ENCODE measurements at places on chromosomes 2 and 18.

DNA sequence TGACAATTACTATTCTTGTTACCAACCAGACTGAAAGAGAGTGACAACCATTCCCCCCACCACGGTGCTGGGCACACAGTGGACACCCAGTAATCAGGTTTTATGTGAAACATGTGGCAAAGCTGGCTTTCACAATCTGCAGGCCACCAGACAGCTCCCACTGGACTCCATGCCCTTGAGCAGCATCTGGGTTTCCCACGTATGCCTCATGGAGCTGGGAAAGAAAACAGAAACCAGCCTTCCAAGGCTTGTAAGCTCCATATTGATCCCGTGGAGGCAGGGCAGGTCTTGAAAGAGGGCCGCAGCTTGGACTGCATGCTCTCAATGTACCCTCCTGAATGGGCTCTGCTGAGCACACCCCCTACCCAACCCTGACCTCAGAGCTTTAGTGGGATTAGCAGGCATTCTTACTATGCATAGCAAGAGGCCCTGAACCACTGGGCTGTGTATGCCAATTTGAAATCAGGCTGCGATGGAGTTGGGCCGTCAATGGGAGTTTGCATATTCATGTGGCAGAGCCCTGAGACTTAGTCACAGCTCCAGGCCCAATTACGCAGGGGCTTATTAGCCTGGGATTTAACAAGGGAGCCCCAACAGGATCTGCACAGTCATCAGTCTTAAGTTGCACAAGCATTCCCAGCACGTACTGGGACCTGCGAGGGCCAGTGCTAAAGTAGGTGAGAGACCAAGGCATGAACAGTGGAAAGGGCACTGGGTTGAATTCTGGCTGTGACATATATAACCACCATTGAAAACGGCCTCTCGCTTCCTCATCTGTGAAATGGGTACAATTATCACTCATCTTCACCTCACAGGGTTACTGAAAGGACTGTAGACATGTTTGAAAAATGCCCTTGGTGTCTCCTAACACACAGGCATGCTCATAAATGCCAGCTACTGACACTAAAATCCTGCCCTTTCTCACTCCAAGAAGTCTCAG is 10.5 kb downstream of the C1QL2 start:
- DNase-seq = no peak

DNA sequence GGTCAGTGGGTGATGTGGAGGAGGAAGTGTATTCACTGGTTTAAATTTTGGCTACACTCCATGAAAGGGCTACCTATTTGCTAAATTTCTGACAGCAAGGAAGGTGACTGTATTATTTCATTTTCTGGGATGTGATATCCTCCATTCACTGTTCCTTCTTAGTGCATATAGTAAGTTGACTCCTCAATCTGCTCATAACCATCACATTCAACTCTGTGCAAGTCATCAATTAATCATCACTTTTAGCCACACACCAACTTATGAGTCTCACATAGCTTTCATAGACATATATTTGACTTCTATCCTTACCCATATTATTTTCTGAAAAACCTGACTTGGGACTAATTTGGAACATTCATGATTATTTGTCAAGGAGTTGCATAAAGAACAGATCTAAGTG is 16.9 kb downstream of the KLHL41 start:
- DNase-seq = no peak

DNA sequence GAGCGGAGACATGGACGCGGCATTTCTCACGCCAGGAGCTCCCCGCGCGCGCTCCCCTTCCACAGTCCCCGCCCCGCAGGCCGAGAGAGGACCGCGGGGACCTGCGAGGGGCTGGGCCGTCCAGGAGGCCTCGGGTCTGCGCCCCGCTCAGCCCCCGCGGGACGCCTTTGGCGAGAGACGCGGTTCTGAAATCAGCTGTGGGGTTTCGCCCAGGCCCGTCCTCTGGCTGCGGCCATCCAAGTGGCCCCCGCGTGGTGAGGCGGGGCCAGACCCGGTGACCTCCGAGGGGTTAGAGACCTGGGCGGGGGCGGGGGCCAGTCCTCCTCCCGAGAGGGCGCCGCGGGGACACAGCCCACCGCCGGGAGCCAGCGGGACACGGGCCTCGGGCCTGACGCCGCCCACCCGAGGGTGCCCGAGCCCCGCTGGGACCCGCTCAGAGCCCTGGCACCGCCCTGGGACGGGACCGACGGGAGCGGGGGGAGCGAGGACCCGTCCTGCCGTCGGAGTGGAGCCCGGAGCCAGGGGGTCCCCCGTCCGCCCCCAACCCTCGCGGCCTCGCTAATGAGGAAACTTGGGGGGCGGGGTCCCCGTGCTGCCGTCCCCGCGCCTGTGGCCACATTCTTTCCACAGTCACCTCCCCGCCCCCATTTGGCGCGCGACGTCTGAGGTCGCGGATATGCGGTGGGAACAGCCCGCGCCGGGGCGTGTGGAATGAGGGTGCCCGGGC is 6.1 kb upstream of the SALL3 start:
- DNase-seq = no peak

DNA sequence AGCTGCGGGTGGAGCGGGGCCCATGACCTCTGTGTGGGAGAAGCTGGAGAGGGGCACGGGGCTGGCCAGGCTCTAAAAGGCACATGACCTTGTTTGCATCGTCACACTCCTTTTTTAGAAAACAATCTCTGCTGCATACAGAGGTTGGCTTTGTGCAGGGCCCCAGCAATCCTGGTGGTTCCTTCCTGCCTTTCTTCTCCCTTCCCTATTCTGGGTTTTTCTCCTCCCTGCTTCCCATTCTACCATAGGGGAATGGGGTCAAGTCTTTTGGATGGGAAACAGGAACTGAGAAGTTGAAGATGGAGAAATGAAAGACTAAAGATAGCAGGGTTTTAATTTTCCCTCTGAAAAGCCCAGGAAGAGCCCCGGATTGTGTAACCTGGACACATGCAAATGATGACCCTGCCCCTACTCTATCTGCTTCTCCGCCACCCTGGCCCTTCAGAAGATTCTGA is 53.9 kb downstream of the ASAP2 start:
- DNase-seq = no peak

GRCh38 chr2:237312021-237312755 is 101.8 kb downstream of the COL6A3 start:
- DNase-seq = no peak

DNA sequence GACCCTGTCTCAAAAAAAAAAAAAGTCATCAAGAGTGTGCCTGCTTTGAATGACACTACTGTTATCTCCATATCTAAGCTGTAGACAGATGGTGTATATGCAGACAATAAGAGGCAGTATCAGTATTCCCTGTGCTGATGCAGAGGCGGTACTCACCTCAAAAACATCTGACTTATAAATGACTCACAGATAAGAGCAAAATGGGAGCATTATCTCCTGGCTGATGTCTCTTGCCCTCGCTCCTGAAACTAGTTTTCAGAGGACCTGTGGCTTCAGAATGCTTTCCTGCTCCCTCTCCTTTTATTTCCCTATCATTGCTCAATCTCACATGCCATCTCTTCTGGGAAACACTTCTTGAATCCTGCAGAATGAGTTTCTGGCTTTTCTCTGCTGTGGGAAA is 289.6 kb downstream of the PTPRM start:
- DNase-seq = peak; percentile 73

DNA sequence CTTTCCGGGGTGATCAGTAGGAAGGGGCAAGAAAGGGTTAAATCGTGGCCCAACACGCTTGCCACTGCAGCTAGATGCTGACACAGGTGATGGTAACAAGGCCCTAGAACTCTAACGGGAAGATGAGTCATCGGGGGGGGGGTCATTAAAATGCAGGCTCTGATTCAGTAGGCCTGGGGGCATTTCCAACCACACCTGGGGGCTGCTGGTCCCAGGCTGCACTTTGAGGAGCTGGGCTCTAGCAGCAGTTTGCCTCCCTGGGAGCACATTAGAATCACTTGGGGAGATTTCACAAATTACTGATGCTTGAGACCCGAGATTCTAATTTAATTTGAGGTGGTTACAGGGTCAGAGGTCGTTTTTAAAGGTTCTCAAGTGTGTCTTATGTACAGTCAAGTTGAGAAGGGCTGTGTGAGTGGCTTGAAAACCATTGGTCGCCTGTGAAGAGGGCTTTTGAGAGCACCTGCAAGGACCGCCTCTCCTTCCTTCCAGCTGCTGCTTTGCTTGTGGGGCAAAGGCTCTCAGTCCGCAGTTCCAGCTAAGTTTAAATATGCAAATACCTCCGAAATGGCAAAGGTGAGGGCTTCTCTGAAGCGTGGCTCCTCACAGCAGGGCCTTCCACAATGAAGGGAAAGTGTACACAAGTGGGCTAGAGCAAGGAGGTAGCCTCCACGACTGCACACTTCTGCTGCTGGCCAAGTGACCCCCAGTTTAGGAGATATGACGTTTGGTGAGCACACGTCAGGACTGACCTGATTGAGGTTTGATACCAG is 128.0 kb upstream of the MSH6 start:
- no peak for DNase-seq

DNA sequence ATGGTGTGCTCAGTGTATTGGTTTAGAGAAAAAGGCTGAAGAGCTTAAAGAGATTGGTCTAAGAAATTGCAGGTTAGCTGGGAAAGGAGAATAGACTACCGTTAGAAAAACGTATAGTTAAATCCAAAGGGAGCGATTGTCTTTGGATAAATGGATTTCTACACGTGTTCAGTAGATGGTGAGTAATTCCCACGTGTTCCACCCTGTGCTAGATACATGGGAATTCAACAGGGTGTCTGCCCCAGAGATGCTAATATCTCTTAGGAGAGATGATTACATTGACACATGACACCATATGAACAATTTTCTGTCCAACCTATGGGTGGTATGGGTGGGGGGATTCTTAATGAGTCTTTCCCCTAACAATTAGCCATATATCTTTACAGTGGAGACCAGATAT is 99.8 kb downstream of the TDRD15 start:
- no peak for DNase-seq

- peak; percentile 62 for DNase-seq
Measured at GRCh38 chr2:159046966-159047365, 78.5 kb downstream of the TANC1 start.

GRCh38 chr2:24153478-24153877 is 21.4 kb upstream of the FAM228A start:
- DNase-seq = no peak
